GM06990 (cell line): ENCODE measurements at places on chromosomes 1 and 21.
A peak's percentile ranks its signal among the peaks of the same experiment; 100 is the strongest.

DNA sequence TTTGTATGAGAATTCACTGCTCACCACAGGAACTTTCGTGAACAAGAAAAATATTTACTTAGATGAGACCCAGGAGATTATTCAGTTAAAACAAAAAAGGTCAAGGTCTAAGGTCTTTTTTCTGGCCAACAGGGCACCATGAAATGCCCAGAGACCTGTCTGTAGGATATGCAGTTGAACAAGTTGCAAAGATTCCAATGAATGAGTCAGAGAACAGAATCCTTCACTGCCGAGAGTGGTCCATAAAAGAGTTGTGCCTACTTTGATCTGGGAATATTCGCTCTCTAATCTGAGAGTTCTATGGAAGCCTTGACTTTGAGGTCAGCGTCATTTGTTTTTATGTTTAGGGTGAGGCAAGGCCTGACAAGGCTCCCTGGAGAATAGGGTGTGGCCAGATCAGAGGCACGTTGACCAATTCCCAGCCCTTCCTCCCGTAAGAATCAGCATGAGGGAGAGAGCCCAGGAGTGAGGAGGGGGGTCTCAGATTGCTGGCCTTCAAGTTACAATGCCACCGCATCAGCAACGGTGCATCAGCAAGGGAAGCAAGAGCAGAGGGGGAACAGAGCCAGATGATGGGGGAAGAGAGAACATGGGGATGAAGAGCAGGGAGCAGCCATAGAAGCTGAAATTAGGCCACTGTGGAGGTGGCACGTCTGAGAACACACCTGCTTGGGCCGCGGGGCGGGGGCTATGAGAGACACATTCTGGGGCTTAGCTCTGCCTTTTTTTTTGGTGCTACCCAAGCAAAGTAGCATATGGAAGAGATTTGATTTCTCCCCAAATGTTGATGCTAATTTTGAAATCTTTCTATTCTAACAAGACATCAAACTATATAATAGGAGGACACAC lies 206.4 kb upstream of the RAB4A start:
- no peak for DNase-seq

GRCh38 chr21:33648555-33648954 lies 6.3 kb downstream of the ITSN1 start:
- no peak for DNase-seq

DNA sequence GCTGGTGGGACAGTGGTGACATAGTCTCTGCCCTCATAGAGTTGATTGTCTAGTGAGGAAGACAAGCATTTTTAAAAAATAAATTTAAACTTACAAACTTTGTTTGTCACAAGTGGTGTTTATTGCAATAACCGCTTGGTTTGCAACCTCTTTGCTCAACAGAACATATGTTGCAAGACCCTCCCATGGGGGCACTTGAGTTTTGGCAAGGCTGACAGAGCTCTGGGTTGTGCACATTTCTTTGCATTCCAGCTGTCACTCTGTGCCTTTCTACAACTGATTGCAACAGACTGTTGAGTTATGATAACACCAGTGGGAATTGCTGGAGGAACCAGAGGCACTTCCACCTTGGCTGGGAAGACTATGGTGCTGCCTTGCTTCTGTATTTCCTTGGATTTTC lies 58.4 kb downstream of the LAMC2 start:
- no peak for DNase-seq

GRCh38 chr1:231093156-231093922 lies 53.3 kb upstream of the FAM89A start:
- no peak for DNase-seq

DNA sequence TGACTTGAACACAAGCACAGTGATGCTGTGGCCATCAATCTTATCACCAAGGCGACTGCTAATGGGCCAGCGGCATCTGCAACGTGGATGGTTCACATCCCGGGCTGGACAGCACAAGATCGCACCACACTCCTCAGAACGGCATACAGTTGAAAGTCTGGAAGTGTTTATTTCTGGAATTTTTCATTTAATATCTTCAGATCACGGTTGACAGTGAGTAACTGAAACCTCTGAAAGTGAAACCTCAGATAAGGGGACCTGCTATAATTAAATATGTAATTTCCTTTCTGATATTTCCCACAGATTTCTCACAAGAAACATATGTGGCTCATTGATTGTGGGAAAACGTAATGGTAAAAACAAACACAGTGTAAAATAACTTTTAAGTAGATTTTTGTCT lies 83.7 kb downstream of the POFUT2 start:
- no peak for DNase-seq

- DNase-seq, result no peak
These were observed 94.7 kb downstream of the CHD1L start for GRCh38 chr1:147337040-147337630.

GRCh38 chr1:22245726-22246125 lies 102.8 kb upstream of the WNT4 start:
- no peak for DNase-seq

DNA sequence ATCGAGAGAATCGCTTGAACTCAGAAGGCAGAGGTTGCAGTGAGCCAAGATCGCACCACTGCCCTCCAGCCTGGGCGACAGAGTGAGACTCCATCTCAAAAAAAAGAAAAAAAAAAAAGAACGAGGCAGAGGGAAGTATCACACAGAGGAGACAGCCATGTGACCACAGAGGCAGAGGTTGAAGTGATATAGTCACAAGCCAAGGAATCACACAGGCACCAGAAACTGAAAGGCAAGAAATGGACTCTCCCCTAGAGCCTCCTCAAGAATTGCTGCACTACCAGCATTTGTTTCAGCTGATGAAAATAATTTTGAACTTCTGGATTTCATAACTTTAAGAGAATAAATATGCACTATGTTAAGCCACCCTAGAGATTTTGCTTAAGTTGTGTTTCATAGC lies 459.6 kb downstream of the PTPRC start:
- no peak for DNase-seq

GRCh38 chr1:6321205-6321604 lies 60.3 kb upstream of the GPR153 start:
- DNase-seq, result no peak

- DNase-seq, result peak; percentile 9
These were observed 56.2 kb upstream of the RASAL2 start for GRCh38 chr1:178037510-178038253.

GRCh38 chr1:243390162-243390791 lies 134.4 kb downstream of the SDCCAG8 start:
- DNase-seq, result no peak

GRCh38 chr21:14241297-14241696 lies 25.3 kb downstream of the RBM11 start:
- DNase-seq, result no peak

GRCh38 chr1:182615468-182616129 lies 11.4 kb upstream of the RGS16 start:
- peak; percentile 60 for DNase-seq

- no peak for DNase-seq
These were observed 4.8 kb upstream of the CNTN2 start for GRCh38 chr1:205038132-205038786.

- DNase-seq, result no peak
These were observed 43.5 kb downstream of the PAFAH2 start for GRCh38 chr1:25954282-25954938.

- no peak for DNase-seq
These were observed 98.6 kb downstream of the OMA1 start for GRCh38 chr1:58447886-58448285.

- no peak for DNase-seq
These were observed 89.8 kb upstream of the TMPRSS15 start for GRCh38 chr21:18493422-18493821.

GRCh38 chr1:16168622-16169360 lies 12.9 kb upstream of the EPHA2 start:
- no peak for DNase-seq

- DNase-seq, result no peak
These were observed 79.7 kb downstream of the PBX1 start for GRCh38 chr1:164638492-164639202.

GRCh38 chr1:119790451-119791198 lies 20.6 kb downstream of the REG4 start:
- DNase-seq, result no peak

DNA sequence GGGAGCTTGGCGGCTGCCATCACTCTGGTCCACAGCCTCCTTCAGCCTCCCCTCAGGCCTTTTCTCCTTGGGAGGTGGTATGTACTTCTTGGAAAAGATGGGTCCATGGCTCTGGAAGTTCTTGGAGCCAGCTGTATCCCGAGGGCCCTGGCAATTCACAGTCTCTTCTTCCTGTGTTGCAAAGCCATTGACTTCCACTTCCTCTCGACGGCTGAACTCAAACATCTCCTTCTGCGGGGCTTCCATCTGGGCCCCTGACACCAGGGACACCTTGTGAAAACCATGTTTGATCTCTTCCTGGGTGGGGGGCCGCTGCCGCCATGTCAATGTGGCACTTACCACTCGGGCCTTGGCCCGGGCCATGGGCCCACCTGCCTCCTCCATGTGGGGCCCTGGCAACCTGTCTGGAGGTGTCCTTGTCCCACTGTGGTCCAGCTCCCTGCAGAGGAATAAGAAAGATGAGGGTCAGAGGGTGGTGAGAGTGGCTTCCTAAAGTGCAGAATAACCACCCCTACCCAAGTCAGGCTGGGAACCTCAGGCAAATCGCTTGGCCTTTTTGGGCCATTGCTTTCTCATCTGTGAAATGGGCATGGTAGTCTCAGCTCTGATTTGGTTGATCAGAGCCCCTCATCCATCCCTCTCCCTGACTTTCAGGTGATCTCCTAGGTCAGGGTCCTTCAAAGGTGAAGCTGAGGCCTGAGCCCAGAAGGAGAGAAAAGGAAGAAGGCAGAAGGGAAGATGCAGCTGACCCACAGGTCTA lies 7.5 kb downstream of the CRYBG2 start:
- no peak for DNase-seq

- DNase-seq, result no peak
These were observed 79.4 kb downstream of the S1PR1 start for GRCh38 chr1:101316256-101316655.

DNA sequence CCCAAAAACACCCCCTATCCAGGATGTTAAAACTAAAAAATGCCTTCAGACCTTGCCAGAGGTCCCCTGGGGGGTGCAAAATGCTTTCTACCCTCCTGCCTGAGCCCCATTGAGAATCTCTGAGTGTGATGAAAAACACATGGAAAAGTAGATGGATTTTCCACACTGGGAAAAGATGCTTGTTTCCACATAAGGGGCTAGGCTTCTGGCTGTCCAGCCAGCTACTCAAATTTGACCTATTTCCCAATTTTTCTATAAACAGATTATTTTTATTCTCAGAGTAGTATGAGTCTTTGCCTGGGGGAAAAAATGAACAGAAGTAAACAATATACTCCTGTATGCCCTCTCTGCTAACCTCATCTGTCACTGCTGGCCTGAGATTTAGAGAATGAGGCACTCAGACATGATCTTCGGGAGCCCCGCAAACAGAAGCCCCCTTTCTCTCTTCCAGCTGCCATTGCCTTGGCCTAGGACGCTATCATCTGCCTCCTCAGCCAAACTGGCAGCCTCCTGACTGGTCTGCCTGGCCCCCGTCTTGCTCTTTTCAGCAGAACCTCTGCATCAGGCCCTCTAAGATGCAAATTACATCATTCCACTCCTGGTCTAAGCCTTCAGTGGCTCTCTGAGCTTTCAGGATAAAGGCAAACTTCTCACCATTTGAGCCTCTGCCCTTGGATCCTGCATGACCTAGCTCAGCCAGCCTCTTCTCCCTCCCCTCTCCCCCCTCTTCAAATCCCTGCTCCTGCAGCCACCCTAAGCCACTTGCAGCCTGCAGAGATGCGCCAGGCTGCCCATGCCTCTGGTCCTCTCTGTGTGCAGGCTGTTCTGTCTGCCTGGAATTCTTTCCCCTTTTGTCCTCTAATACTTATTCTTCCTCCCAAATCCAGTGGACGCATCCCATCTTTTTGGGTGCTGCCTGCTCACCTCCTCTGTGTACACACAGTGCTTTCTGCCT lies 39.7 kb upstream of the TMEM125 start:
- DNase-seq, result no peak

GRCh38 chr1:209207701-209208286 lies 375.7 kb upstream of the CAMK1G start:
- peak; percentile 75 for DNase-seq

- peak; percentile 46 for DNase-seq
These were observed 392.8 kb upstream of the CAMK1G start for GRCh38 chr1:209190591-209191261.

- DNase-seq, result no peak
These were observed 9.9 kb upstream of the COG2 start for GRCh38 chr1:230632273-230632873.

GRCh38 chr1:30295674-30296073 lies 427.7 kb downstream of the MATN1 start:
- DNase-seq, result no peak

DNA sequence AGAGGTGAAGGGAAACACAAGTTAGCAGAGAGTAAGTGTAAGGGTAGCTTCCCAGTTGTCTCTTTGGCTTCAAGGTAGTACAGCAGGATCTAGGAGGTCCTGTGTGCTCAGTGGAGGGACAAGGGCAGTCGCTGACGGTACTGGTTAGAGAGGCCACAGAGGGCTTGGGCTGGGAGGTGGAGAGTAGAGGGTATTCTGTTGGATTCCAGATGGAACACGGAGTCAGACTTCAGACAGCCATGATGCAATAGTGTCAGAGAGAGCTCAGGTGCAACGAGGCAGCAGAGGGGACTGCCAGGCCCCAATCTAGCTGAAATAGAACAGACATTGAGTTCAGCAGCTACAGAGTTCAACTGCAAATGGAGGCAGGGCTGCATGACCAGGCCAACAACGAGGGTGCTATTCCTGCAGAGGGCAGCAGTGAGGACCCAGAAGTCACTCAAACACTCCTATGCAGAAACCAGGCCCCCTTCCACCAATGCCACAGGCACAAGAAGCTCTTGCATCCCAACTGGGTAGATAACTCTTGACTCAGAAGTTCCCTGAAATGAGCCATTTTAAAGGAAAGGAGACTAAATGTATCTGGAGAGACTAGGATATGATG lies 325.0 kb upstream of the ESRRG start:
- no peak for DNase-seq

DNA sequence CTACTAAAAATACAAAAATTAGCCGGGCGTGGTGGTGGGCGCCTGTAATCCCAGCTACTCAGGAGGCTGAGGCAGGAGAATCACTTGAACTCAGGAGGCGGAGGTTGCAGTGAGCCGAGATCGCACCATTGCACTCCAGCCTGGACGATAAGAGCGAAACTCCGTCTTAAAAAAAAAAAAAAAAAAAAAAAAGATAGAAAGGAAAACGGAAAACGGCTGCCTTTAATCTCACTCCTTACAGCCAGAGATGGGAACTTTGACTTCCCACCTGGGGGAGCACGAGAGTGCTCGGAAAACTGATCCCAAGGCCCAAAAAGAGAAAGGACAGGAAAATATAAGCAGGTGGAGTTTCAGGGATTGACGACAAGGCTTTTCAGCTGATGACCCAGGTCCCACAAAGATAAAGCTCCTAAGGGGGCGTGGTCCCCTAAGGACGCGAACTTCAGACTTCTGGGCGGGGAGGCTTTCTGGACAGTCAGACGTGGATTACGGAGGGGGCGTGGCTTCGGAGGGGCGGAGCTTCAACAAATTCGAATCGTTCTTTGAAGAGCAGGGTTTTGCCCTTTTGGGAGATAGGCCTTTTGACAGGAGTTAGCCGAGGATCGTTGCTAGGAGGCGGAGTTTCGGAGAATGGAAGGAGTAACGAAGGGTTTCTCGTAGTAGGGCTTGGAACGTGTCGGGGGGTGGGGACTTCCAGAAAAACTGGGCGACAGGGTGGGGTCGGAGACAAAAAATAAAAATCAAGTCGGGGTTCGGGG lies 958 bp upstream of the CKS1B start:
- peak; percentile 86 for DNase-seq
